ENCODE measurements at places on chromosomes 2 and 18. TPM values are rescaled to one million over a fixed set of nuclear protein-coding genes. Genes with fewer than 3 reads are reported as not detected.

The LAMA3 gene
- total RNA-seq = 1.2 TPM

The STARD6 gene
- total RNA-seq = 0.82 TPM

The LRP2 gene
- total RNA-seq = 0.82 TPM

The EIF2B4 gene
- 16.7 TPM for total RNA-seq

The DPYSL5 gene
- total RNA-seq = 101 TPM

The GPR75 gene
- total RNA-seq = 18.3 TPM

The UBE2E3 gene
- total RNA-seq = 150 TPM

The DCDC2C gene
- total RNA-seq = 1.2 TPM

The IL36RN gene
- not detected for total RNA-seq

The ANKRD30BL gene
- 12.6 TPM for total RNA-seq

All from frontal cortex (tissue), 4 donors.